ENCODE measurements at places on chromosomes 2 and 18.

DNA sequence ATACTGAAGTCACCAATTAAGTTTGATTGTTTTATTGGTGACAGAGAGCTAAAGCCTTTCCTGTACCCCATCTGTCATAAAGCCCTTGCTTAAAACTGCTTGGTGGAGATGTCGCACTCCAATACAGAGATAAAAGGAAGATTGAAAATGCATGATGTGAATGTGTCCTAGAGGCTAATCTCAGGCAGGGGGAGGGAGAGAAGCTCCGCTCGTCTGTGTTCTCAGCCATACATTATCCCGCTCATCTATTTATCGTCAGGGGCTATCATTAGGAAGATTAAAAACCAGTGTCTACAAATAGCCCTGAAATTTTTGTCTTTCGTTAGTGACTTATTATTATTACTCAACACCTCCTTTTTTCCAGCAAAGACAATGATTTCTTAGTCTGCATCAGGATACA lies 110.3 kb downstream of the CMPK2 start:
- DNase-seq: no peak

DNA sequence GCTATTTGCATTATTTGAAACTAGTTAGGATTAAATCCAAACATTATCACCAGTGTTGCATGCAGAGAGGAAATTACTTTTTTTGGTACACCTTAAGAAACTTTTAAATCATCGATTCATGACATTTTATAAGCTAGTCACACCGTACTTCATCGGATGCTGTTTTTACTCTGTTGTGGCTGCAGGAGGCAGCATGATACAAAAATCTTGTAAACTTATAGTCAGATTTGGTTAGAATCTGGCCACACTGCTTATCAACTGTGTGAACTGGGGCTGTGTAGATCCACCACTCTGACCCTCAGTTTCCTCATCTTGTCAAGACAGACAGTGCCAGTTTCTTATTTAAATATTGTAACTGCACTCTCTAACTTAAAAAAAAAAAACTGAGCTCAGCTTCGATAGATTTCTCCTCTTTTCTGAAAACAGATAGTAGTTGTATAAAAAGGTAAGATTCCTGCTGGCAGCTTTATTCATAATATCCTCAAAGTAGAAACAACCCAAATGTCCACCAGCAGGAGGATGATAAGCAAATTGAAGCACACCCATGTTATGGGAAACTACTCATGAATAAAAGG lies 77.8 kb downstream of the RAPGEF4 start:
- no peak for DNase-seq

GRCh38 chr2:239008677-239009588 lies 161.0 kb downstream of the TWIST2 start:
- DNase-seq: no peak

DNA sequence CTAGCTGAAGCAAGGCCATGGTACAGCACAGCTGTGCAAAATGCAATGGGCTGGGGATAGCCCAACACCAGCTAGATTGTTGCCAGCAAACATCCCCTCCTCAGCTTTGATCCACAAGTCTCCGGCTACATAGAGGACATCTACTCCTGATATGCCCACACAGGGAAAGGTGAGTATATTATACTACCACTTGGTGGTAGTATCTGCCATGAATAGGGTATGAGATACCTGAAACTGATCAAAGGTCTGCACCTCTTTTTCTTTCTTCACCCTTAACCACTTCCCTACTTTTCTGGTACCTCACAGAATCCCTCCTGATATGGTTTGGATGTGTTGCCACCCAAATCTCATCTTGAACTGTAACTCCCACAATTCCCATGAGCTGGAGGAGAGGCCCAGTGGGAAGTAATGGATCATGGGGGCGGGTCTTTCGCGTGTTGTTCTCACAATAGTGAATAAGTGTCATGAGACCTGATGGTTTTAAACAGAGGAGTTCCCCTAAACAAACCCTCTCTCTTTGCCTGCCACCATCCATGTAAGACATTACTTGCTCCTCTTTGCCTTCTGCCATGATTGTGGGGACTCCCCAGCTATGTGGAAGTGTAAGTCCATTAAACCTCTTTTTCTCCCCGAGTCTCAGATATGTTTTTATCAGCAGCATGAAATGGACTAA lies 279.6 kb downstream of the TXNL1 start:
- DNase-seq: no peak

DNA sequence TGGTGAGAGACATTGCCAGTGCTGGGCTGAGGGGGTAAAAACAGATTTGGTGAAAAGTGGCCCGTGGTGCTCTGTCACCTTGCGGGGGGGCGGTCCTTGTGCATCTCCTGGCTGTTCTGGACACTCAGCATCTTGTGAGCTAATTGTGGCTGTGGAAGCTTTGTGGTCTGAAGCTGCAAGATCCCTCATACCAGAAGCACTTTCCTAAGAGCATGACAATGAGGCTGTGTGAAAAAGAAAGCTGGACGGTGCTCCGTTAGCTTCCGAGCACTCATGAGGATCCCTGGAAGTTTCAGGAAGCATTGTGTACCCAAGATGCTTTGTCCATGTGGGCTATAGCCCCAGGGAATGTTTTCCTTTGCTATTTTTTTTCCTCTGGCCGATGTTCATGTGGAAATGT lies 74.5 kb downstream of the CABLES1 start:
- no peak for DNase-seq

DNA sequence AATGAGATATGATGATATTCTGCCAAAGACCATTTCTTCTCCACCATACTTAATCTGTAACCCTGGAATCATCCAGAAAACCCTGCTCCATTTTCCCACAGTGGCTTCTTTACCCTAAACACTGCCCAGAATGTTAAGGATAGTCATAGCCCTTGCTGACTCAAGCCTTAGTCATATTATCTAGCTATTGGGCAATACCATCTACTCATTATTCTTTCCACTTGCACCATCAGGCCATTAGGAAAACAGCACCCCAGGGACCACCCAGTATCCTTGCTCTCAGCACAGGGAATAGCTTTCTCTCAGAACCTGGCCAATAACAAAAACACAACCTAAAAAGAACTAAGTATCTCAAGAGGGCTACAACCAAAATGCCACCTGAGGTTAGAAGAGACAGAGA lies 445.7 kb upstream of the SLC14A2 start:
- DNase-seq: no peak

DNA sequence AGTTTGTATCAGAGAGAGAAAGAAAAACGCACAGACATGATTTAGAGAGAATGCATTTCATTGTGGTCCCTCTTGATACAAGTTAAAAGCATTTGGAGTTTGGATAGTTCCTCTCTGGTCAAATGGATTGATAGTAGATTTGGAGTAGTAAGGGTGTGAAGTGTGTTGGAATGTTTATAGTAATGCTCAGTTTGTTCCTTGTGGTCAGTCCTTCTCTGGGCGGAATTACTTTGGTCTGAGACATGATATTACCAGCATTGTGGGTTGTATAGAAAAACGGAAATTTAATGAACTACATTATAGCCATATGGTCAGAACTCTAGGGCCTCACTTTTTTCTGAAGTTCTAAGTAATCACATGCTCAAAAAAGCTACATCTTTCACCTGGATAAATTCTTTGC lies 178.9 kb downstream of the AGAP1 start:
- DNase-seq: no peak

GRCh38 chr2:218834685-218835084 lies 3.1 kb upstream of the PRKAG3 start:
- DNase-seq: no peak

DNA sequence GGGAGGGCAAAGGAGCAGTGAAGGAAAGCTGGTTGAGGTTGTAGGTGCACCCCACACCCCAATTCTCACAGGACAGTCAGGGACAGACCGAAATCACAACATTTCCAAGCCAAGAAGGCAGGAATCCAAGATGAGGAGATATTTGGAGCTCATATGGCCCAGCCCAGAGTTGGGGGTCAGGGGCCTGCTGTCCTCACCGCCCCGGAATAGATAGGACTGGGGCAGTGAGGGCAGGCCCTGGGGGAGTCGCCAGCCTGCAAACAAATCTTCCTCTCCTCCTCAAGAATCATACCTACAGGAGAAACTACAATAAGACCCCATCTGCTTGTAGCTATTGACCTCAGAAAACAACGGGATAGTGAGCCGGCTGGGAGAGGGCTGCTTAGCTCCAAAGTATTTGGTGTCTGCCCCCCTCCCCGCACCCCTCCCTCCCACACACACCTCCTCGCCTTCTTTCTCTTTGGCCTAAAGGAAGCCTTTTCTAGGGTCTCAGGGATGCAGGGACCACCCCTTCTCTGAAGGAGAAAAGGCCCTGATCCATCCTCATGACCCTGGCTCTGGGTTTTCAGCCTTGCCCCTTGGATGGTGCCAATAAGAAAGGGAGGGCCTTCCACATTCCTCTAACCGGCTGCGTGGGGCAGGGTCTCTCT lies 3.8 kb downstream of the EN1 start:
- DNase-seq: no peak

- no peak for DNase-seq
These were observed 188.7 kb downstream of the MBD5 start for GRCh38 chr2:148209603-148210002.

- DNase-seq: no peak
These were observed 41.0 kb downstream of the SP110 start for GRCh38 chr2:230178546-230179485.

- DNase-seq: no peak
These were observed 129.3 kb upstream of the REV1 start for GRCh38 chr2:99619151-99619550.

GRCh38 chr18:63477200-63477599 lies 442 bp downstream of the SERPINB5 start:
- no peak for DNase-seq

DNA sequence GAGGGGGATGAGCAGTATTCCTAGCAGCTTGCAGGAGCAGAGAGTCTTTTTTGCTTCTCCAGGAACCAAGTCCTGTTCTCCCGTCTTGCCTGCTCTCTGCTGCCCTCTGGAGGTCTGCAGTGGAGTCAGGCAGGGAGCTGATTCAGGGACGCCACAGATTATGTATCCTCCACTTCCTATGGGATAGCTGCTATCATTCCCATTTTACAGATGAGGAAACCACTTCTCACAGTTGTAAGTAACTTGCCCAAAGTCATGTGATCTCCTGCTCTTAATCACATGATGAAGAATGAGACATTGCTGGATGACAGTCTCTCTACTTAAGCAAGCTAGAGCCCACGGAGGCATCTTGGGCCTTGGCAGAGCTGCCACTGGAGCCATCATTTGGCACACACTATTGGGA lies 8.3 kb downstream of the SLC4A5 start:
- DNase-seq: peak; percentile 43

DNA sequence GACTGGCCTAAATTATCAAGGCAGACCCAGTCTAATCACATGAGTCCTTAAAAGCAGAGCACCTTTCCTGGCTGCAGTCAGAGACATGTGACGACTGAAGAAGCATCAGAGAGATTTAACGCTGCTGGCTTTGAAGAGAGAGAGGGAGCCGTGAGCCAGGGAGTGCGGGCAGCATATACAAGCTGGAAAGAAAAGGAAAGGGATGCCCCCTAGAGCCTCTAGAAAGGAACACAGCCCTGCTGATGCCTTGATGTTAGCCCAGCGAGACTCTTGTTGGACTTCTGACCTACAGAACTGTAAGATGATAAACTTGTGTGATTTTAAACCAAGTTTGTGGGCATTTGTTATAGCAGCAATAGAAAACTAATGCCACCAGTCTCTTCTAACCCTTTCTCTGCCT lies 58.1 kb downstream of the HEATR5B start:
- DNase-seq: no peak

DNA sequence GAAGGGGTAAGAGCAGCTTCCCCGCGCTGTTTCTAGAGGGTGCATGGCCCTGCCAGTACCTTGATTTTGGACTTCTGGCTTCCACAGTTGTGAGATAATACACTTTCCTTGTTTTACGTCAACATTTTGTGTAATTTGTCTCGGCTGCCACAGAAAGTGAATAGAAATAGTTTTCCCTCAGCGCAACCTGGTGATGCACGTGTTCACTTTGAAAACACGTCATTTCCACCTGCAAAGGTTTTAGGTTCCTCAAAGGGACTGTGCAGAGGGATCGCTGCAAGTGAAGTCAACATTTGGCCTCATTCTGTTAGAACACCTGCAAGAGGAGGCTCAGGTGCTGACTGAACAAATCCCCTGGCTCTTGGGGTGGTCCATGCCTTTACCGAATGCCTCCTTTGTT lies 71.7 kb downstream of the LONRF2 start:
- DNase-seq: no peak

DNA sequence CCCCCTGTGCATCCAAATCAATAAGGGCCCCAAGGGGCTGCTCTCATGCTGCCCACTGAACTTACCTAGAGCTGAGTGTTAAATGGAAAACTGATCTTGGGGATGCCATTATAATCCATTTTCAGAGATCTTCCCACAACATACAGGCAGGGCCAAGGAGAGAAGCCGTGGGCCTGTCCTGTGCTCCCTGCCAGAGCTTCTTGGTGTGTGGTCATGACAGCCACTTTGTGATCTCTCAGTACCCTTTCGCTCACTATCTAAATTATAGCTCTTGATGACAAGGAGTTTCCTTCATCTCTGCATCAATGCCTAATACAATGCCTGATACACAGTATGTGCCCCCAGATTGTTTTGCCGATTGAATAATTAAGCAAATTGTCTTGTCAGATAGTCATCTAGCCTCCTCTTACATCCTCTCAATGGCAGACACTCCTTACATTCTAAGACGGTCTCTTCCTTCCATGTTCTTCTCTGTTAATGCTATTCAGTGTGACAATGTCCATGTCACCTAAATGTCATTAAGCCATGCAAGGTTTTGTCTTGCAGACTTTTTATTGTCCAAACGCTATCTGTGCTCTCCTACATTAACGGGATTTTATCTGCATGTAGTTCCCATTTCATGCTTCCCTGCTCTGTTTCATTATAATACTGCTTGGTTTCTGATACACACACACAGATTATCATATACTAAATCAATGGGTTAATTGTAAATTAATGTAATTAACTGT lies 5.9 kb downstream of the CSRNP3 start:
- no peak for DNase-seq

- DNase-seq: no peak
These were observed 238.8 kb downstream of the IKZF2 start for GRCh38 chr2:212912445-212913103.

DNA sequence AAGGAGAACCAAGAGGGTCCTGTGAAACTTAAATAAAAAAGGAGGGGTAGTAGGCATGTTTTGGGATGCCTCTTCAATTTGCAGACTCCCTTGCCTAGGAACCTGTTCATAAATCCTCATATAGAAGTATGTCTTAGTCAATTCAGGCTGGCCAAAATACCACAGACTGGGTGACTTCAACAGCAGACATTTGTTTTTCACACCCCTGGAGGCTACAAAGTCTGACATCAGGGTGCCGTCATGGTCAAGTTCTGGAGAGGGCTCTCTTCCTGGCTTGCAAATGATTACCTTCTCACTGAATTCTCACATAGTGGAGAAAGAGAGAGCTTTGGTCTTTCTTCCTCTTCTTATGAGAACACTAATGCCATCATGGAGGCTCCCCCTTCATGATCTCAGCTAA lies 4.1 kb upstream of the TCF4 start:
- DNase-seq: no peak

- no peak for DNase-seq
These were observed 188.6 kb upstream of the SH3BP4 start for GRCh38 chr2:234763002-234763873.

- no peak for DNase-seq
These were observed 46.7 kb downstream of the FAM161A start for GRCh38 chr2:61807036-61807757.
